ENCODE measurements at places on chromosomes 3 and 15.

GRCh38 chr15:31271224-31271635, 55.4 kb upstream of the KLF13 start:
- no peak for DNase-seq

DNA sequence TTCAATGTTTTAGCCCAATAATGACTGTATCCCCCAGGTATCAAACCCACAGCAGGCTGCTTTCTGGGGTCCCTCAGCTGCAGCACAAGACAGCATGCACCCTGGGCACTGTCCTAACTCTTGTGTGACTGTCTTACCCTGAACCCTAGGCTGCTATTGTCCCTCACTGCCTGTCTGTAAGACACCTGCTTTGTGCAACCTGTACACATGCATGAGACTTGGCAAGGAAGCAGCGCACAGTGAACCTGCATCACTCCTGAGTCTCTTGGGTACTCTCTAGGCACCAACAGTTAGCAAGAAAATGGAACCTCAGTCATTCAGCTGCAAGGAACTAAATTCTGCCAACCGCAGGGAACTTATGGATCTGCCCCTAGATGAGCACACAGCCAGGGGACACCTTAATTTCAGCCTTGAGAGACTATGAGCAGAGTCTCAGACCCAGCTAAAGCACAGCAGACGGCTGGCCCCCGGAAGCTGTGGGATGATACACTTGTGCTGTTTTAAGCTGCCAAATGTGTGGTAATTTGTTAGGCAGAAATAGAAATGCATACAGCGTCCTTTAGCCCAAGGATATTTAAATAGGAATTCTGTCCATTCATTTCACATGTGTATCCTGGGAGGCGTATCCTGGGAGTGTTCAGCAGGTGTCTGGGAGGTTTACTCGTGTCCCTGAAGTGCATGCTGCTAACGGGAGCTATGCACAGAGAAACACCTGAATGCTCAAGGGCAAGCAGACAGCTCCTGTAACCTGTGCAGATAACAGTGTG, 223.8 kb downstream of the KLF13 start:
- no peak for DNase-seq

GRCh38 chr3:183464480-183464879, 36.1 kb upstream of the MCF2L2 start:
- DNase-seq = no peak

GRCh38 chr3:160135851-160136250, 89.4 kb upstream of the C3orf80 start:
- DNase-seq = no peak

DNA sequence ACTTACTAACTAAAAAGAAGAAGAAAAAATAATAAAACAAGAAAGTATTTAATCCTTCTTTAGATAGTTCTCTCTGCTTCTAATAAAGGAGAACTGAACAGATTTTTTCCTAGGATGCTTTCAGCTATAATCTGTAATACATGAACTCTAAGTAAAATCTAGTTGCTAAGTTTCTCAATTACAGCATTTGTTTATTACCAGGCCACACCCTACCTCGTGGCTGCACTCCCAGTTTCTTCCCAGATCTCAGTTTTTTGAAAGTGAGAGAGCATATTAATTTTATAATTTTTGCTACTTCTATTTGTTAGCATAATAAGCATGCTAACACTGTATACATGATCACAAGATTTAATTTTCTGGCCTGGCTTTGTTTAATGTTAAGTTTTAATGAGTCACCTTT, 258.3 kb downstream of the IL5RA start:
- peak; percentile 48 for DNase-seq

All from hindlimb muscle (tissue), 1 donor.